ENCODE measurements at places on chromosomes 6 and 20. TPM values are rescaled to one million over a fixed set of nuclear protein-coding genes. Genes with fewer than 3 reads are reported as not detected.

- no peak overlapping the region for H3K4me3 ChIP-seq
- H3K27ac ChIP-seq, result no peak overlapping the region
- H3K4me1 ChIP-seq, result no peaks in the 10 kb centered on the region
- no peak for DNase-seq
- no peaks in the 10 kb centered on the region for H3K36me3 ChIP-seq
- H3K27me3 ChIP-seq, result no peaks in the 10 kb centered on the region
Measured at GRCh38 chr20:8740265-8740664, 328.6 kb upstream of the PLCB4 start.

The NKX2-4 gene
- not detected for polyA plus RNA-seq

- H3K36me3 ChIP-seq, result no peaks in the 10 kb centered on the region
- no peak overlapping the region for H3K4me3 ChIP-seq
- H3K27ac ChIP-seq, result no peak overlapping the region
- H3K4me1 ChIP-seq, result peaks cover 33% of the 10 kb centered on the region
Measured at GRCh38 chr6:42195415-42195814, 659 bp upstream of the GUCA1B start.

The TAP1 gene
- polyA plus RNA-seq, result 56.1 TPM

The RIMS4 gene
- not detected for polyA plus RNA-seq

The LY6G6F gene
- polyA plus RNA-seq, result not detected

The KCNK15 gene
- 0.03 TPM for polyA plus RNA-seq

GRCh38 chr6:11196511-11197174, 35.8 kb downstream of the NEDD9 start:
- H3K27ac ChIP-seq, result no peak overlapping the region
- DNase-seq, result no peak
- no peaks in the 10 kb centered on the region for H3K27me3 ChIP-seq
- no peak overlapping the region for H3K4me3 ChIP-seq
- no peaks in the 10 kb centered on the region for H3K36me3 ChIP-seq
- peaks cover 16% of the 10 kb centered on the region for H3K4me1 ChIP-seq
